AML-193 (cell line): ENCODE measurements at places on chromosomes 7 and 10.

DNA sequence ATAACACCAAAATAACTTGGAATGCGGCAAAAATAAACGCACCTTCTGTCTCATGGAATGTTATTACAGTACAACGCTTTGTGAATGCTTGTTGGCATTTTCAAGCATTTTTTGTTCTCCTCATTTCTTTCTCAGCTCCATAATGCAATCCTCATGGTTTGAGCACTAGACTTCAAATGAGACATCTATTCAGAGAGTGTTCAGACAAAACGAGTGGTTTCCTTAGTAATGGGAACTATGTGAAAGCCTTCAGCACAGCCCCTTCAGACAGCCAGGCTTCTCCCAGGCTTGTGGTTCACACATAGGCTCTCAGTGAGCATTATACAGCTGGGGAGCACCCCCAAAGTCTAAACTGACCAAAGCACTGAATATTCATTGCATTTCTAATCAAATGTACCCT lies 8.6 kb upstream of the LRRN3 start:
- no peak for DNase-seq

DNA sequence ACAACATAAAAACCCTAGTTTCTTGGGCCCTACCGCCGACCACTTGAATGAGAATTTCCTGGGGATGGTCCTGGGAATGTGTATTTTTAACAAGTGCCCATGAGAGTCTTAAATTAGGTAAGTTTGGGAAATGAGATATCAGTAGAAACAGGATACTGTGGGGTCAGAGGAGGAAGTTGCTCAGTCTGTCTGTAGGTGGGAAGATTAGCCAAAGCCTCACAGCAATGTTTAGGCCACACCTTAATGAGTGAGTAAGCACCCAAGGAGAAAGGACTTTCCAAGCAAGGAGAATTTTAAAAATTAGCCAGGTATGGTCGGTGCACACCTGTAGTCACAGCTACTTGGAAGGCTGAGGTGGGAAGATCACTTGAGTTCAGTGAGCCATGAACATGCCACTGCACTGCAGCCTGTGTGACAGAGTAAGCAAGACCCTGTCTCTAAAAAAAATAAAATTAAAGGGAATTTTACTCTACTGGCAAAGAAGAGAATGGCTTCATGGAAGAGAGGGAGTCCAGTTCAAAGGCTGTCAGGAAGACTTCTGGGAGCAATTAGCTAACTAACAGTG lies 31.9 kb downstream of the PAPSS2 start:
- no peak for DNase-seq

GRCh38 chr10:62831346-62831745 lies 15.2 kb upstream of the EGR2 start:
- no peak for DNase-seq

DNA sequence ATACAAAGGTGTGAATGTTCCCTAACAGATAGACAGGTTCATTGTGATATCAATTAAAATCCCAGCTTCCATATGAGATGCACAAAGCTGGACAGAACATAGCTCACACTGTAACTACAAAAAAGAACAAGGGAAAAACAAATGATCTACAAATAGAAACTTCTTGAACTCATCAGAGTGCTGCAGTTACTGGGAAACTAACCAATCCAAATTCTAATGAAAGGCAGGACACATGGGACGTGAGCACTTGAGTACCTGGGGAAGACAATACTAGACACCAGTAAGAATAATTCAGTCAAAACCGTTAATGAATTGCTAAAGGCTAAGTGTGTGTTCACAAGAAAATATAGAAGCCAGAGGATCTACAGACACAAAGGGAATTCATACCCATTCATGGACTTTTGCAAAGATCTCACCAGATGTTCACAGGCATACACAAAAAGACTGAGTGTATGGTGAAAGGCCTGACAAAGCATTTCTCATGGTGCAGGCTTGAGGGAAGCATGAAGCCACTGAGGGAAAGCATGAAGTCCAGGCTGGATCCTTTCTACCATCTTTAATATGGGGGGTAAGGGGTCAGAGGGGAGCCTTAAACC lies 7.8 kb upstream of the GPR22 start:
- DNase-seq = no peak

GRCh38 chr10:93255546-93255945 lies 181.9 kb downstream of the CYP26A1 start:
- DNase-seq = no peak

DNA sequence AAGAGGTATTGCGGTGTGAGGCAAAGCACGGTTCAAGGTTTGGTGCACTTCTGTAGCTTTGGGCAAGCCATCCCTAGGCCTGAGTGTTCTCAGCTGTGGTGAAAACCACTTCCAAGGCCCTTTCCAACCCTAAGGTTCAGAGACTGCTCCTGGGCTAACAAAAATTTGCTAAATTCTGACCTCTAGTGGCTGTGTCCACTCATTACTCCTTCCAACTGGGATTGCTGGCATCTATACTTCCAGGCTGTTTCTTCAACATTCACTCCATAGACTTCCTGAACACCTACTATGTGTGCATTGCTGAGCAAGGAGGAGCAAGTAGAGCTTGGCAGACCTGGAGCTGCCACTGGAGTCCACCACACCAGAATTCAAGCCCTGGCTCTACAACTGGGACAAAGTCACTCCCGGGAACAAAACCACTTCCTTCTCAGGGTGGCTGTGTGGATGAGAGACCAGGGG lies 29.3 kb upstream of the SH3PXD2A start:
- DNase-seq = peak; percentile 59

DNA sequence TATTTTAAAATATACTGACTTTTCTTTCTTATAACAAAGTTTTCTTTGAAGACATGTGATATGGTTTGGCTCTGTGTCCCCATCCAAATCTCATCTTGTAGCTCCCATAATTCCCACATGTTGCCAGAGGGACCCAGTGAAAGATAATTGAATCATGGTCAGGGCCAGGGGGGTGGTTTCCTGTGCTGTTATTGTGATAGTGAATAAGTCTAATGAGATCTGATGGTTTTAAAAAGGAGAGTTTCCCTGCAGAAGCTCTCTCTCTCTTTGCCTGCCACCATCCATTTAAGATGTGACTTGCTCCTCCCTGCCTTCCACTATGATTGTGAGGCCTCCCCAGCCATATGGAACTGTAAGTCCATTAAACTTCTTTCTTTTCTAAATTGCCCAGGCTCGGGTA lies 768.1 kb downstream of the NRG3 start:
- DNase-seq = no peak

DNA sequence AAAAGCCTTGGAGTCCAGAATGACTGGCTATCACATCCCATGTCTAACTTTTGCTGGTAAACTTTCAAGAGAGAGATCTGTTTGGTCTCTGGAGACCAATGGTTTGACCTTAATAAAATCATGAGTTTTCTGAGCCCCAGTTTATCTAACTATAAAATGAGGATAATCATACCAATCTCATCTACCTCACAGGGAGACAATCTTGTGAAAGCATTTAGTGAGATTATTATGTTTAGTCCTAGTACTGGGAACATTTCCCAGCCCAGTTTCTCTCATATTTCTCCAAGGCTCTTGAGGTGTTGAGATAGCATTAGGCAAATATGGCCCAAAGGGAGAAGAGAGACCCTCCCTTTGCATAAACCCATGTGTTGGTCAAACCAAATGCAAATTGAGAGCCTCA lies 25.8 kb downstream of the ABCC2 start:
- DNase-seq = no peak

GRCh38 chr7:76108540-76109233 lies 60.8 kb downstream of the MDH2 start:
- DNase-seq = no peak

GRCh38 chr10:90451283-90451682 lies 406.6 kb downstream of the HTR7 start:
- DNase-seq = no peak

- DNase-seq = no peak
Observed at GRCh38 chr10:124939290-124939689, 2.6 kb upstream of the ZRANB1 start.

- peak; percentile 26 for DNase-seq
Observed at GRCh38 chr10:99560277-99561126, 27.8 kb downstream of the NKX2-3 start.

DNA sequence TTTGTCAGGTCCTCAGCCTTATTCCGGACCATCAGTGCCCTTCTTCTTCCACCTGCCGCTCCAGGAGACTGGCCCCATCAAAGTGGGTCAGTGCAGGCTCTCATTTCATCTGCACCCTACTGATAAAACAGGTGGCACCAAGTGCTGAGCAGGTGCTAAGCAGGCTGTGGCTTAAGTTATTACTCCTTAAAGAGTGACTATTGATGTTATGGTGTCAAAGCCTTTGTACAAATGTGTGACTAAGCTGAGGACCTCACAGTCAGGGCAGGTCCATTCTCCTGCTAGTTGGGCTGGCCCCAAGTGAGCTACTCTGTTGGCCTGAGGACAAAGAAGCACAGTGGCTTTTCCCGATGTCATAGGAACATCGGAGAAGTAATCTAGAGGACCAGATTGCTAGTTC lies 11.2 kb upstream of the CALD1 start:
- DNase-seq = no peak

DNA sequence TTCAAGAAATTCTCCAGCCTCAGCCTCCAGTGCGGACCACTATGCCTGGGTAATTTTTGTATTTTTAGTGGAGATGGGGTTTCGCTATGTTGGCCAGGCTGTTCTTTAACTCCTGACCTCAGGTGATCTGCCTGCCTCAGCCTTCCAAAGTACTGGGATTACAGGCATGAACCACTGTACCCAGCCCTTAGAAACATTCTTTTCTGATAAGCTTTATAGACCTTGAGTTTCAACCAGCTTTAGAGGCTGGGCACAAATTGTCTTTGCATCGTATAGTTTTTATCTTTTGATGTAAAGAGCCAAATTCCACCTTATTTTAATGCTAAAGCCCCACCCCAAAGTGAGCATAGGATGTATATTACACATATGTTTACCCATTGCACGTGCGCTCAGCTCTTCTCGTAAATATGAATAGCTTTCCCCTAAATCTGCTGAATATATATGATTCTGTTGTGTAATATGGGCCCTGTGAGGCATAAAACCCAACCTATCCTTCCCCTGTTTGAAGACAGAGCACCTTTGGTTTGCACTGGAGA lies 124.8 kb downstream of the ADK start:
- no peak for DNase-seq

DNA sequence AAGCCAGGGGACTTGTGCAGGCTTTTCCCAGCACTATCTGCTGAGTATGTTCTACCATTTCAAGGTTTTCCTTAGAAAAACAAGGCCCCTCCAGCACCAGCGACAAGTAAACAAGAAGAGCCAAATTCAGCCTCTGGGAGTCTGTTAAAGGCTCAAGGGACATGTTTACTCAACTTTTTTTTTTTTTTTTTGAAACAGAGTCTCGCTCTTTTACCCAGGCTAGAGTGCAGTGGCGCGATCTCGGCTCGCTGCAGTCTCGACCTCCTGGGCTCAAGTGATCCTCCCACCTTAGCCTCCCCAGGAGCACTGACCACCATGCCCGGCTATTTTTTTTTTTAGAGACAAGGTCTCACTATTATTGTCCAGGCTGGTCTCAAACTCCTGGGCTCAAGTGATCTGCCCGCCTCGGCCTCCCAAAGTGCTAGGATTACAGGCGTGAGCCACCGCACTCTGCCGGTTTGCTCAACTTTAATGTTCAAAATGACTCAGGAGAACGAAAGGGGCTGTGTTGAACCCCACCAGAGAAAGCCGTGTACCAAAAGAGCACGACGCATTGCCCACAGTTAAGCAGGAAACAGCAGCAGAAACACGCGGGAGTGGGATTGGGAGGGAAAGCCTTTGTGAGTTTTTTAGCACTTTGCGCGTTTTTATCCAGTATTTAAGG lies 772 bp downstream of the PRDX3 start:
- DNase-seq = no peak

GRCh38 chr10:84743483-84743882 lies 415.1 kb downstream of the CCSER2 start:
- DNase-seq = no peak

- DNase-seq = no peak
Observed at GRCh38 chr7:98387544-98388226, 13.2 kb downstream of the BAIAP2L1 start.

DNA sequence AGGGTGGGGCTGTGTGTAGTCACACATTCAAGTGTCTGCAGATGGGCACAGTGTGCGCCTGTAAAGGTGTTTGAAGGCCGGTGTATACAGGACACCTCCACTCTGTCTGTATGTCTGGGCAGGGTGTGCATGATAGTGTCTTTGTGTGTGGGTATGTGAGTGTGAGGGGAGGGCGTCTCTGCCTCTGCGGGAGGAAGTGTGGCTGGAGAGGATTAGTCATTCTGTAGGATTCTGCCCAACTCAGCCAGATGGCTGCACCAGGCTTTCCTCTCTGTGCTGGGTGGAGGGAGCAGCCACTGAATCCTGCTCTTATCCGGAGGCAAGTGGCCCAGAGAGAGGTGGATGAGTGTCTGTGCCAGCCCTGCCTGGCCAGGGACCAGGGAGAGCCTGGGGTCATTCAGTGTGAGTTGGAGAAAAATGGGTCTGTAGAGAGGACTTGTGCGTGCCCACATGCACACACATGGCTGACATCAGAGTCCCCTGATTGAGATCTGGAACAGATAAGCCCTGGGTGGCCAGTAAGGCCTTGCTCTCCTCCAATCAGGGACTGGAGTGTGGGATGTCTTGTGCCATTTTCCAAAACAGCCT lies 1.7 kb downstream of the SFXN3 start:
- peak; percentile 68 for DNase-seq

DNA sequence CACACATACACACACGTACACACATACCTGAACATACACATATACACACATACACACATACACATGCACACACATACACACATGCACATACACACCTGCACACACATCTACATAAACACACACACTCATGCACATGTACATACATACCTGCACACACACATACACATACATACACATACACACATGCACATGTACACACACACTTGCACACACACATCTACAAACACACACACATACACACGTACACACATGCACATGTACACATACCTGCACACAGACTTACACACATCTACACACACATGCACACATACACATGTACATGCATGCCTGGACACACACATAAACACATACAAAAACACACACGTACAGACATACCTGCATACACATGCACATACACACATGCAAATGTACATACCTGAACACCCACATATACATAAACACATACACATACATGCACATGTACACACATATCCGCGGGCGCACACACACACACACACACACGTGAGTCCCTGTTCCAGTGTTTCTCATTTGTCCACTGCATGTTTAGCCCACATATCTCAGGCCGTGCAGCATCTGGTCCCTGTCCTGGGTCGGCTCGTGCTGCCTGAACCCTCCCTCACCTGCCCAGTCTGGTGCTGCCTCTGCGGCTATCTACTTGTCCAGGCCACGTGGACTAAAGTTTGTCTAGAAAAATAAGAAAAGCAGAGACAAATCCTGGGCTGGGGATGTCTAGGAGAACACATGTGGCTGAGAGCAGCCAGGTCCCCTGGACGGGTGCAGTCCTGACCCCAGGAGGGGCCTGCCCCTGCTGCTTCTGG lies 238.7 kb downstream of the TCERG1L start:
- no peak for DNase-seq

- DNase-seq = no peak
Observed at GRCh38 chr7:135454060-135454459, 55.8 kb downstream of the CNOT4 start.
